Activated CD4-positive, alpha-beta memory T cell treated with anti-CD3 and anti-CD28 coated beads, Interleukin-2, amount 10 ng/mL, durations not matched to agents 7 days and 5 days (primary cell): ENCODE measurements at places on chromosomes 12 and 14.

GRCh38 chr14:85010186-85010585 lies 519.8 kb upstream of the FLRT2 start:
- DNase-seq = no peak
- H3K27me3 ChIP-seq = no peaks in the 10 kb centered on the region
- no peak overlapping the region for H3K4me3 ChIP-seq
- no peaks in the 10 kb centered on the region for H3K36me3 ChIP-seq
- no peaks in the 10 kb centered on the region for H3K4me1 ChIP-seq

GRCh38 chr12:66959276-66959675 lies 280.4 kb upstream of the GRIP1 start:
- DNase-seq = no peak
- no peaks in the 10 kb centered on the region for H3K36me3 ChIP-seq
- H3K4me3 ChIP-seq = no peak overlapping the region
- H3K4me1 ChIP-seq = peaks cover under 1% of the 10 kb centered on the region
- no peak overlapping the region for H3K27ac ChIP-seq

DNA sequence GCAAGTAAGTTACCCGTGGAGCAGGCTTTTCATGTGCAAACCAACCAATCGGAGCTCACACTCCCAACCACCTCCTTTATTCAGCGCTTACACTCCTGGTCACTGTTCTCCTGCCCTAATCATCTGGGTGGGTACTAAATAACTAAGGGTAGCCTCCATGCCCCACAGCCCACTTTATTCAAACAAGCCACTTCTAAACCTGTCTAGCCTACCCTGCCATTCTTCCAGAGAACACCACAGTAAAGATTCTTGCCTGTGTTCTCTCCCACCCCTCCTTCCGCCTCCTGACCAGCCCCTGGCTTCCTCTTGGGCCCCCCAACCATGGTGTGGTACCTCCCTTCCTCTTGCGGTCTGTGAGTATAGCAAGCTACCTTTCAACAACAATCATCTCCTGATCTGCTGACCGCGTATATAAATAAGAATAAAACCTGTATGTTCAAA lies 581.9 kb downstream of the VRK1 start:
- H3K27me3 ChIP-seq = no peaks in the 10 kb centered on the region
- peak overlapping the region; percentile 21 for H3K4me3 ChIP-seq
- peak overlapping the region; percentile 91 for H3K27ac ChIP-seq
- peaks cover 68% of the 10 kb centered on the region for H3K4me1 ChIP-seq

GRCh38 chr12:19542606-19543005 lies 103.3 kb downstream of the AEBP2 start:
- H3K27ac ChIP-seq = no peak overlapping the region
- H3K36me3 ChIP-seq = peaks cover 8% of the 10 kb centered on the region
- no peak overlapping the region for H3K4me3 ChIP-seq
- H3K27me3 ChIP-seq = no peaks in the 10 kb centered on the region
- no peak for DNase-seq
- H3K4me1 ChIP-seq = peaks cover 5% of the 10 kb centered on the region

- H3K27ac ChIP-seq = no peak overlapping the region
- peaks cover 5% of the 10 kb centered on the region for H3K36me3 ChIP-seq
- peaks cover 4% of the 10 kb centered on the region for H3K27me3 ChIP-seq
- no peaks in the 10 kb centered on the region for H3K4me1 ChIP-seq
- H3K4me3 ChIP-seq = no peak overlapping the region
- no peak for DNase-seq
Observed at GRCh38 chr14:52366796-52367315, 52.7 kb downstream of the PTGER2 start.

DNA sequence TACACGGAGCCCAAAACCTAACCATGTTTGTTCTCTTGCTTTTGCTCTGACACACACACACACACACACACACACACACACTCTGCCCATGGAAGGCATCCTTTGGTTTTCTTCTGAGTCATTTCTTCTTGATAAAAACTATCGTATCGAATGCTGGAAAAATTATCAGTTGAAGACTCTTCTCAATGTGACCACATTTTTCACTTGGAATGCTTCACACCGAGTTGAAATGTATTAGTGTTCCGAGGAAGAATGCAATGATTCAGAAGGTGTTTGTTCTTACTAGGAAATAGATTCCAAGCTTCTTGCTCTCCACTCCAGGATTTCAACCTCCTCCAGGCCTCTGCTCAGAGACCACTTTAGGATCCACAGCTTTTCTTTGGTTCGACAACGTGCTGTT lies 226.3 kb downstream of the MON2 start:
- H3K27me3 ChIP-seq = peaks cover 4% of the 10 kb centered on the region
- H3K36me3 ChIP-seq = no peaks in the 10 kb centered on the region
- DNase-seq = no peak
- no peak overlapping the region for H3K4me3 ChIP-seq
- peaks cover 9% of the 10 kb centered on the region for H3K4me1 ChIP-seq
- H3K27ac ChIP-seq = no peak overlapping the region

- peaks cover 26% of the 10 kb centered on the region for H3K4me1 ChIP-seq
- H3K27ac ChIP-seq = no peak overlapping the region
- H3K27me3 ChIP-seq = no peaks in the 10 kb centered on the region
- H3K4me3 ChIP-seq = no peak overlapping the region
Observed at GRCh38 chr12:101857043-101857558, 20.3 kb upstream of the DRAM1 start.

DNA sequence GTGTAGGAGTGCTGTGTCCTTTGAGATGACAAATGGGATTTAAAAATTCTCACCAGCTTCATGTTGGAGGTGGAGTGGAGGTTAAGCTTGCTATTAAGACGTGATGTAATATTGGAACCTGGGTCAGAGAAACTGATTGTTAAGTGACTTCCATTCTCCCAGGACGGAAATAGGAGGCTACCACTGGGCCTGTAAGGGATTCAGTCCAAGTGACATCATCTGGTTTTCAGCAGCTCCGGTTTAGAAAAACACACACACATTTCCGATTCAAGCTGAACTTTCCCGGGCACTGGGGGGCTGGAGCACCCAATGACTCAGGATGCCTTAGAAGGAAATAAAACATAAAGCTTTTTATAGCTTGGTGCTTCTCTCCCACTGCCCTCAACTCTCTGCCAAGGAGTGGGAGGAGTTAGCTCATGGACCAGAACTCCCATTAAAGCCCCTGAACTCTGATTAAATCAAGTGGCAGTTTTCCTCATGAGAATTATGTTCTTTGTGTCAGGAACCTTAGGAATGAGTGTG lies 12.4 kb downstream of the CALM1 start:
- H3K27ac ChIP-seq = no peak overlapping the region
- peaks cover 2% of the 10 kb centered on the region for H3K27me3 ChIP-seq
- no peak for DNase-seq
- H3K36me3 ChIP-seq = peaks cover 45% of the 10 kb centered on the region
